Stimulated activated CD4-positive, alpha-beta T cell treated with anti-CD3 and anti-CD28 coated beads, Interleukin-4, amount 100 ng/mL, for 48 hours (primary cell): ENCODE measurements at places on chromosomes 7 and 10.

- peak; percentile 19 for DNase-seq
Measured at GRCh38 chr10:48981310-48981907, 41.8 kb upstream of the LRRC18 start.

GRCh38 chr10:130218936-130219335, 82.7 kb downstream of the GLRX3 start:
- DNase-seq, result no peak

DNA sequence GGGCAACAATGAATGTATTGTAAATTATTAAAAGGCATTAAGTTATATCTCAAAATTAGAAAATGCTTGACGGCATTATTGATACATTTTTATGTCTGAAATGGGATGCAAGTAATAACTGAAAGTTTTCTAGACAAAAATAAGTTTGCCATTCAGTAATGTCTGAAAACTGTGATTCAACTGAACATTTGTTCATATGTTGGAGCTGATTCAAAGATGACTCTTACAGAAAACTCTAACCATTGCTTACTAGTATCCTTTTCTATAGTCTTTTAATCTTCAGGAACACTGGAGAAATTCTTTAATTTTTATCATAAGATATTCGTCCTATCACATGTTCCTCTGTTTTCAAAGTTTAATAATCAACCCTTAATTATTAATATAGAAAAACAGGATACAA, 71.1 kb upstream of the TFEC start:
- no peak for DNase-seq

DNA sequence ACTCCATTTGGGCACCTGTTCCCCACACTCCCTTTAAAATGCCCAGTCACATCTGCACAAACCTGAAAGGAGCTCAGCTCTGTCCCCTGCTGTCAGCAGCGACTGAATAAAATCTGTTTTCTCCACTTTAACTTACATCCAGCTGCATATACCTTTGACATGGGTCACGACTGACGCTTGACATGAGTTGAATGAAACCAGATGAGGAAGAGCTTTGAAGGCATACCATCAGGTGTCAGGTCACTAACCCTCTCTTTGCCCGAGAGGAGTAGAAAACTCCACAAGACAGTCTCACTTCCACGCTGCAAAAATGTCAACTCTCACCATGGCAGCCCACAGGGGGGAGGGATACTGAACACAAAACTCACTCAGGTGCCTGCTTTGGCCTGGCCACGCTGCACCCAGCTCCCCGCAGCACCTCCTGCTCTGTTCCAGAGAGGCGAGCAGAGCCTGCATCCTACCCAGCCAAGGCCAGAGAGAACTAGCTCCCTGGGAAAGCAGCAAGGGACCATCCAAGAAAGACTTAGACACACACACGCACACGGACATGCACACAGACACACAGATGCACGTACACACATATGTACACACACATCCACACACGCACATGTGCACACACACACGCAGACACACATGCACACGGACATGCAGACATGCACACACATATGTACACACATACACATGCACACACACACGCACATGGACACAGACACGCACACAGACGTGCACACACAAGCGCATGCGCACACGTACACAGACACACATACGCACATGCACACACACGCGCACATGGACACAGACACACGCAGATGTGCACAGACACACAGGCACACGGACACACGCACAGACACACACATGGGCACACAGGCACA, 191.0 kb downstream of the MAD1L1 start:
- DNase-seq, result no peak

- DNase-seq, result no peak
Measured at GRCh38 chr7:102296179-102296438, 9.4 kb downstream of the SH2B2 start.

GRCh38 chr10:35765996-35766395, 123.9 kb upstream of the FZD8 start:
- no peak for DNase-seq

GRCh38 chr10:47253030-47253637, 46.9 kb upstream of the GDF10 start:
- DNase-seq, result no peak

DNA sequence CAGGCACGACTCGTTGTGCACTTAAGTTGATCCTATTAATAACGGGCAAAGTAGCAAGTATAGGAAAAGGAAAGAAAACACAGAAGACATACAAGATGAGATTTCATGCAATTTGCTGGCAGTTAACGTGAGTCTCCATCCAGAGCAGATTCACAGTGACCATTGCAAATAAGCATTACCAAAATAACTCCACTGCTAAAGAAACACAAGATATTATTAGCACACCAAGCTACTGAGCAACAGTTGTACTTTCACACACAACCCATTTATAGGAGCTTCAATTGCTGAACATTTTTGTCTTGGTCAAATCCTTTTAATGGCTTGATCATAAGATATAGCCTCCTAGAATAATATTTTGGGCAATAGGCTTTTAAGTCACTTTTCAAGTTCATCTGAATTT, 187.7 kb upstream of the HGF start:
- no peak for DNase-seq

- no peak for DNase-seq
Measured at GRCh38 chr7:119974972-119975371, 298.0 kb upstream of the KCND2 start.

DNA sequence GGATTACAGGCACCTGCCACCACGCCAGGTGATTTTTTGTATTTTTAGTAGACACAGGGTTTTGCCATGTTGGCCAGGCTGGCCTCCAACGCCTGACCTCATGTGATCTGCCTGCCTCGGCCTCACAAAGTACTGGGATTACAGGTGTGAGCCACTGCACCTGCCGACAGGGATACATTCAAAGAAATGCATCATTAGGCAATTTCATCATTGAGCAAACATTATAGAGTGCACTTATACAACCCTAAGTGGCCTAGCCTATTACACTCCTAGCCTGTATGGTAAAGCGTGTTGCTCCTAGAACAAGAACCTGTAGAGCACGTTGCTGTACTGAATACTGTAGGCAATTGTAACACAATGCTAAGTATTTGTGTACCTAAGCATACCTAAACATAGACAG, 350.3 kb downstream of the GALNT17 start:
- no peak for DNase-seq

DNA sequence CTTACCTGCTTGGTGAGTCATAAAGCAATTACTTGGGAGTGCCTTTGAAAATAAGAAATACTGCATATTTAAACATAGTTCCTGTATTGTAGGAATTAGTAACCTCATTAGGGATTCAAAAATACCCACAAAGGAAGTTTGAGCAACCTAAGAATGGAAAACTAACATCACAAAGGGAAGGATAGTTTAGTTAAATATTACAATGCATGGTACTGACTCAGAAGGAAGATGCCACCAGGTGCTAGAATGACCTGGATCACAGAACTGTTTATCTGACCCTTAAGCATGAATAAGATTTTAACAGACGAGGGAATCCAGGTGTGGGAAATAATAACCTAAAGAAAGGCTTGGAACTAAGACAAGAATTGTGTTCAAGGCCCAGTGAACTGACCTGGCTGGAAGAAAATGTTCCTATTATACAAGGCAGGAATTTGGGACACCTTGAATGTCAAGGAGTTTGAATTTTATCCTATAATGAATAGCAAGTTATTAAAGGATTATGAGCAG, 106.4 kb downstream of the GSAP start:
- no peak for DNase-seq

DNA sequence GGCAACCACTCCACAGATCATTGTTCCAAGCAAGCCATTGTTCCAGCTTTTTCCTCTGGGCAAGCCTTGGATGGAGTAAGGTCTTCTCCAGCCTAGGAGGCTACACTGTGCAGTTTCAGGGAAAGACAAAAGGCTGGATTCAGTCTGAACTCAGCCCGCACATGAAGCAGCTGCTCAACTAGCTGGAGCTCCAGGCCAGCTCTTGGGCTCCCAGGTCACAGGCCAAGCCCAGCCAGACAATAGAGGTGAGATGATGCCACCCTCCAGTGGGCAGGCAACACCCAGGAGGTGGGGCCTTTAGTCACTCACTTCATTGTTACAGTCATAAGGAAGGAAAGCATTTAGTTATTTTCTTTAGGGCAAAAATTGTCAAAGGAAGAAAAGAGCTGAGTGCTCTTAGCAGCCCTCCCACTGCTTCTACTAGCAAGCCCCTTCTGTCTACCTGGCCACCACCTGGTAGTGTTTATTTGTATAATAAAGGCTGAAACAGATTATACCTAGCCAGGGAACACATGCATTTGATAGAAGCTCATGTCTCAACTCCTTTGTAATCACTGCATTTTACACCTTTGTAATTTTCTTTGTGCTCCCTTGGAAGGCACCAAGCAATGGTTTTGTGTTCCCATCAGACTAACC, 253.4 kb downstream of the WDR11 start:
- no peak for DNase-seq

DNA sequence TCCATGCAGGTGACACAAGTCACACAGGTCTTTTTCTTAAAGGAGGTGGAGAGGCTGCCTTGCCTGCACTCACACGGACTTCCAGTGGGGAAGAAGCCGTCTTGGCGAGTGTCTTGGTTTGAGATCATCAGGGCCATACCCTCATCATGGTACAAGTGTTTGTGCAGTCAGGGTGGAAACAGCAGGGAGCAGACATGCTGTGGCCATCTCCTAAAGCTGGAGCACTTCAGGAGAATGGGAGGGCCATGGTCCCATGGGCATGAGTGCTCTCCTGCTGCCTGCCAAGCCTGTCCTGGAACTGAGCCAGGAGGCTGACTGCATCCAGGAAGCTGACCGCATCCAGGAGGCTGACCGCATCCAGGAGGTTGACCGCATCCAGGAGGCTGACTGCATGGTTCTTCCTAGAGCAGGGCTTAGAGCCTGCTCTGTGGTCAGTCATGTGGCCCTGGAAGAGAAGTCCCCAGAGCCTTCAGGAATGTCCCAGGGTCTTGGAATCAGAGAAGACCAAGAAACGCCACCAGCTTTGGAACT, 98.4 kb downstream of the ADARB2 start:
- DNase-seq, result no peak

GRCh38 chr7:19121977-19122588, 4.6 kb upstream of the TWIST1 start:
- DNase-seq, result no peak

DNA sequence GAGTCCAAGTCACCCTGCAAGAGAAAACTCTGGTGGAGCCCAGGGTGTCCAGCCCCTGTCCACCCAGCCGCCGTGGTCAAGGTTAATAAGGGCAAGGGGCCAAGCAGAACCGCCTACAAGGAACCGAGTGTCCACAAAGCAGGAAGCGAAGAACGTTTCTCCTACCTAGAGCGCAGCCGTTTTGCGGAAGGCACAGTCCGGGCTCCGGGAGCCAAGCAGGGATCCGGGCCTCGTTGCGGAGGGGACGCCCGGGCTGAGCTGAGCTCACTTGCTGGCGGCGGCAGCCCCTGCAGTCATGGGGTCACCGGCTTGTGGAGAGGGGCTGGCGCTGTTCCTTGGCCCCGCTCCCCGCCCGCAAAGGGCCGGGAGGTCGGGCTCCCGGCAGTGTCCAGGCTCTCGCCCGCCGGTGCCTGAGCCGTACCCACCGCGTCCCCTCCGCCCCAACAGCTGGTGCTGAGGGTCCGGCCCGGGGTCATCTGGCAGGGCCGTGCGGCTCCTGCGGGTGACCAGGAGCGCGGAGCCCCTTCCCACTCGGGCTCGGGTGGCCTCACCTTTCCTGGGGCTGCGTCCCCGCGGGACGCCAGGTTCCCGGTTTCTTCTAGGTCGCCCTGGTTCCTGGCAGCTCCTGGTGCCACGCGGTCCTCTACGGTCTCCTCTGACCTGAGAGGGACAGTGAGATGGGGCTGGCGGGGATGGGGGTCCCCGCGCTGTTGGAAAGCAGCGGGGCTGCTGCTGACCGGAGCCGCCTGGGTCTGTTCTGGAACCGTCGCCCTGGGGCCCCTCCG, 14.0 kb upstream of the ZNF273 start:
- no peak for DNase-seq

DNA sequence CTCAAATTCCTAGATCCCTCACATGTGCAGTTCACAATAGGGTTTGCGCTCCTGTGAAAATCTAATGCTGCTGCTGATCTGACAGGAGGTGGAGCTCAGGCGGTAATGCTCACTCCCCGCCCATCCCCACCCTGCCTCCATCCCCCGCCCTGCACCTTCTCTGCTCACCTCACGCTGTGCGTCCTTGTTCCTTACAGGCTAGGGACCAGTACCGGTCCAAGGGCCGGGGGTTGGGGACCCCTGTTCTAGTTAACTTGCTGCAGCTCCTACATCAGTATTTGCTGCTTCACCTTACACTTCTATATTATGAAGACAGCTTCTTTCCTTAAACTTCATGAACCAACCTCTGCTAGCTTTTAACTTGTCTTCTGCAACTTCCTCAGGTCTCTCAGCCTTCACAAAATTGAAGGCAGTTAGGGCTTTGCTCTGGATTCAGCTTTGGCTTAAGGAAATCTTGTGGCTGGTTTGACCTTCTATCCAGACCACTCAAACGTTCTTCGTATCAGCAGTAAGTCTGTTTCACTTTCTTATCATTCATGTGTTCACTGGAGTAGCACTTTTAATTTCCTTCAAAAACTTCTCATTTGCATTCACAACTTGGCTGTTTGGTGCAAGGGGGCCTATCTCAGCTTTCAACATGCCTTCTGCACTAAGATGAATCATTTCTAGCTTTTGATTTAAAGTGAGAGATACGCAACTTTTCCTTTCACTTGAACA, 1.7 kb upstream of the TNKS2 start:
- DNase-seq, result peak; percentile 37

DNA sequence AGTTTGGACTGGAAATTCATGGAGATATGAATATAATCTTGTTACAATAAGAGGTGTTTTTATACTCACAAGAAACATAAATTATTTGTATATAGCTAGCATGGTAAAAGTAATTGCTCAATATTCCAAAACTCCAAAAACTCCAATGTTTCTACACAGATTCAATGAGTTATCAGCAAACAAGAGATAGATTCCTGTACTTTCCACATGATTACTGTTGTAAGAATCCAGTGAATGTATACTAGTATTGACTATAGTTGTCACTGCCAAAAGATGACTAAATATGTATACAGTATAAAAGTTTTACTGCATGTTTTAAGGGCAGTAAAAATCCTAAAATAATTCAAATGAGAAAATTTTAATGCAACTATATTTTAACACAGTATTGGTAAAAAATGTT, 10.7 kb downstream of the ATOH7 start:
- DNase-seq, result no peak

DNA sequence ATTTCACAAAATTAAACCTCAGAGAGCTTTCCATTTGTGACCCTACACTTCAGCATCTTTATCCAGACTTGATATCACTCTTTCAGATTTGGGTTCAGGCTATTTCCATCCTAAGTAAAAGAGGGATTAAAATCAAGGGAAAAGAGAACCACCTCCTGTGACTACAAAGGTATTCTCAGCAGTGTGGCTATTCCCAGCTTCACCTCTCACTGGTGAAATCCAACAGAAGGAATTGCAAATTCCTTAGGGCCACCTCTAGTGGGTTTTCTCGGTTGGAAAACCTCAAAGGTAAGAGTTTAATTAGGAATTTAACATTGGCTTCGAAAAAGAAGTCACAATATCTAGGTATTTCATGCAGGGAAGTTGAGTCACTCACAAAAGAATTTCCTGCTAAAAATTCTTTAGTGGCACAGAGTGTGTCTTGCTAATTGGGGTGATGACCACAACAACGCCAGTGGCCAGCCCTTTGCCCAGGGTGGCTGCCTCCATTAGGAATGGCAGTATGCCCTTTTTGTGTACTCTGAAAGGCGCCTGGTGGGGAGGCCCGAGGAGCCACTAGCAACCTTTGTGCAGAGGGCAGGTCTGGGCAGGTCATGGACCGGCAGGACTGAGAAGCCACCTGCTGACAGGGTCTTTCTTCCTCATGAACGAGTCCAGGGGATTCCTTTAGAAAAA, 52.2 kb downstream of the SEM1 start:
- no peak for DNase-seq
